Stimulated activated CD4-positive, alpha-beta T cell treated with anti-CD3 and anti-CD28 coated beads, TNF-alpha, amount 100 ng/mL, for 24 hours (primary cell): ENCODE measurements at places on chromosomes 5 and 9.

DNA sequence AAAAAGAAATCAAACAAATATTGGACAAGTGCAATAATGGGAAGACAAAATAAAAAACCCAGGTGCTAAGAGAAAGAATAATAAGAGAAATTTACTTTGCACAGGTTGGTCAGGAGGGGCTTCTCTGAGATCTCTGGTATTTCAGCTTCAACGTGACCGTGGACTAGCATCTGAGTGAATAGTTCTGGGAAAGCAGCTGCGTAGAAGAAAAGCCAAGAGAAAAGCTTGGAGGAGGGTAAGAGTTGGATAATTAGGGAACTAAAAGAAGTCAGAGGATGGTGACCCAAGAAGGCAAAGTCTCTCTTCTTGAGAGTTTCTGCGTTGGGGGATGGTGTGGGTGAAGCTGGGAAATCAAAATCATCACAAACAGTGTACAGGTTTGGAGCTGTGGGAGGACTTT lies 41.6 kb downstream of the YIPF5 start:
- no peak for DNase-seq

GRCh38 chr9:73133921-73134407 lies 17.7 kb upstream of the ANXA1 start:
- no peak for DNase-seq

DNA sequence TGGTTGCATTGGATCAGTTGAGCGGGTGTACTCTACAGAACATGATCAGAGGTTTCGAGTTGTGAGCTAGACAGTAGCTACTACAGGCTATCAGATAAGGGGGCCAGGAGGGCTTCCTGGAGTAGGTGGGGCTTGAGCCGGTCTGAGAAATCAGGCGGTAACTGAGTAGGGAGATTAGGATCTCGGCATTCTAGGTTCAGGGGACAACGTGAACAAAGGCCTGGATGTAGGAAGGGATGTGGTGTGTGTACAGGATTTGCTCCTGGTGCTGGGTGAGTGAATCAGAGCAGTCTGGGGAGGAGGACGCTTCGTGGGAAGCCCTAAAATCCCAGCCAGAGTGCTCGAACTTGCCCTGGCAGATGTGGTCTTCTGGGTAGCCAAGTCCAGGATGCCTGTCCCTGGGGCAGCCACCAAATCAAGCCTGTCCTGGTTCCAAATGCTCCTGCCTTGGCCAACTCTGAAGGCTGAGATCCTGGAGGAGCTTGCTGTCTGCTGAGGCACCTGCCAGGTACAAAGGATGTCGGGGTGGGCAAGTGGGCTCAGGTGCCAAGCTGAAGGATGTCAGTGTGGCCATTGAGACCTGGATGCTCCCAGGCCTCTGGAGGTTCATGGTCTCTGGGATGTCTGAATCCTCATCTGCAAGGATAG lies 33.4 kb downstream of the STC2 start:
- DNase-seq, result no peak

DNA sequence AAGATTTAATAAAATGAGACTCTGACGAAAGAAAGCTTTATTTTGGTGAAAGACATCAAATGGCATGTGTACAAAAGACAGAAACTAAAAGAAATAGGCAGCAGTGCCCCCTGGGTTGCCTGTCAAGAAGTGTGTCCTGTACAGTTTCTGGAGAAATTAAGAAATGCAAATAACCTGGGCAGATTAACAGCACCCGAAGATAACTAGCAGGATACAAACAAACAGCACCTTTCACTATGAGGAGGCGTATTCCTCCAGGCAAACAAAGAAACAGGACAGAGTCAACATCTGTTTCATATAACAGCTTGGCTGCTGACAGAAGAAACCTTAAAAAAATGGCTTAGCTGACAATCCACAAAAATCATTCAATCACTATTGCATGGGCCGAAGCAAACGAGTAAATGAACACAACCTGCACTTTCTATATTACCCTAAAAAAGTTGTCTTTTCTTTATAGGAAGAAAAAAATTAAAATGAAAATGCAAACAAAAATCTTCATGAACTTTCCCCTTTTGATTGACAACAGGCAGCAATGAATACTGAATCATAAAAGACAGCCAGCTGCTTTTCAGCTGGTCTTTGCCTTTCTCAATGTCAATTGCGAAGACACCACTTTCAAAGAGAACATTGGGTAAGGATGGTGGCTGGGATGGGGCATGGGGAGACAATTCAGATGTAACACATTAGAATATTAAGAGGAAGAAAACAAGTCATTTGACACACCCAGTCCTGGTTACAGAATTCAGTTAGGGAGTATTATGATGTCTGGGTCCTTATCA lies 162.1 kb downstream of the ARL15 start:
- DNase-seq, result no peak
